ENCODE measurements at places on chromosomes 1 and 21.

DNA sequence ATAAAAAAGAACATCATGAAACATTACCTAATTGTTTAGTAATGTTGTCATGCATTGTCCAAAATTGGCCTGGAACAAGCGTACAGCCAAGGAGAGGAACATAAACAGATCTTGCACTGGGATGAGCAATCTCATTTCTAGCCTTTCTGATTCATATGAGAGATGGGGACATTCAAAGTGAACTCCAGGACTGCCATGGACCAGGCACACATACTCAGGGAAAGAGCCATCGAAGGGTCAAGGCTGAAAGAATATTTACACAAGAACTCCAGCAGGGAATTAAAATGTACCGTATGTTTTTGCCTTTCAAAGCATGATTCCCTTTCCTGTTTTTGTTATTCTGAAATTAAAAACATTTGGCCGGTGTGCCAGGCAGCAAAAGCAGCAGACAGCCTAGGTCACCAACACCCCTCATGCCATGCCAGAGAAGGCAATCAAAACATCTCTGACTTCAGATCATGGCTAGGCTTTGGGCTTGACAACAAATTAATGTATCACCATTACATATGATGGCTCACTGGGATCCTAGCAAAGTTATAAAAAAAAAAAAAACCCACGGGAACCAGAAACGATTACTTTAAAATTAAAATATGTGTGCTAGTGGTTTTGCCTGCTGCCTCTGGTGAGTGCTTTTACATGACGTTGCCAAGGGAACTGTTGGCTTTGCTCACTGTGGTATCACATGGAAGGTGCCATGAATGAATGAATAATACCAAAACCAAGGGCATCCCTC lies 159.8 kb downstream of the TGFBR3 start:
- DNase-seq, result peak; percentile 79

DNA sequence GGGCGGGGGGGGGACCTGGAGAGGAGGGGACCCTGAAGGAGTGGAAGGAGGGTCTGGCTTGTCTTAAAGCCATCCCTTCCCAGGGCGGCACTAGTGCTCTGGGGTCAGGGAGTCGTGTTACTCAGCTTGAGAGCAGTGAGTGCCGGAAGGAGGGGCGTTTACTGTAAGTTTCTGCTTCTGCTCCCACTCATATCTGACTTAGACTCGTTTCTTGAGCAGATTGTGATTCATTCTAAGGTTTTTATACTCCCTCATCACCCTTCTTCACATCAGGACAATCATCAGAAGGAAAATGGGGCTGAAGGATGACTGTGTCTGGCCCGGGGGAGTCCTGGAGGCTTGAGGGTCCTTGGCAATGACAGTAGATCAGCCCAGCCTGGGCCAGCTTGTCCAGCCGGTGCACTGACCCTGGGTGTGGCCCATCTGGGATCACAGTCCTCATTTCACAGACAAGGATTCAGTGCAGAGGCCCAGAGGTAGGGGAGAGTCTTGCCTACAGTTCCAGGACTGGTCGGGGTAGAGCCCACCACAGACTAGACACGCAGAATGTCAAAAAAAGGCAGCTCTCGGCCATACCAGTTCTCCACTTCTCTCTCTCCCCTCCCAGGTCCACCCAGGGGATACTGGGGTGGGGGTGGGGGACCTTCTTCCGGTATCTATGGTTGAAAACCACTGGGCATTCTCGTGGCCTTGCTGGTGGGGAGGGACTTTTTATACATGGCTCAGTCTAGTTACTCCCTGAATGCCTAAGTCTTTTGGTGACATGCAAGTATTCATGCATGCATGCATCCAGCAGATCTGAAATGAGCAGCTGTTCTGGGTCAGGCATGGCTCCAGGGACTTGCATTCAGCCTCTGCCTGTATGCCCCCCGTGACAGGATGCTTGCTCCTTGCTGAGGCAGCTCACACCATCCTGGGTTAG lies 5.1 kb downstream of the TNFRSF8 start:
- DNase-seq, result peak; percentile 24

DNA sequence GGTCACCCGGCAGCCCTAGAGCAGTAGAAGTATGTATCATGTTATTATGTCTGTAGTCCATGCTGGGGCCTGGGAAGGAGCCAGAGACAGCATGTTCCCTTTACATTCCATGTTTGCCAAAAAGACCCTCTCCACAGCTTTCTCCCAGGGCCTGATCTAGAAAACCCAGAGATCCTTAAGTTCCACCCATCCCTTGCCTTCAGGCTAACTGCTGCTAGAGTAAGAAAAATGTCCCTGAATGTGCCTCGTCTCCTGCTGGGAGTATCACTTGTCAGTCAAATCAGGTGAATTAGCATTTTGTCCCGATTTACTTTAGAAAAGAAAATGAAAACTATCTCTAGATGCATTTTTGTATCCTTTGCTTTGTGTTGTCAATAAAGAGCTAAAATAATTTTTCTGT lies 13.3 kb upstream of the MRPS14 start:
- no peak for DNase-seq

- no peak for DNase-seq
Measured at GRCh38 chr1:207922554-207922953, 11.6 kb upstream of the CD34 start.

- DNase-seq, result no peak
Measured at GRCh38 chr1:199292896-199293295, 654.1 kb downstream of the PTPRC start.

DNA sequence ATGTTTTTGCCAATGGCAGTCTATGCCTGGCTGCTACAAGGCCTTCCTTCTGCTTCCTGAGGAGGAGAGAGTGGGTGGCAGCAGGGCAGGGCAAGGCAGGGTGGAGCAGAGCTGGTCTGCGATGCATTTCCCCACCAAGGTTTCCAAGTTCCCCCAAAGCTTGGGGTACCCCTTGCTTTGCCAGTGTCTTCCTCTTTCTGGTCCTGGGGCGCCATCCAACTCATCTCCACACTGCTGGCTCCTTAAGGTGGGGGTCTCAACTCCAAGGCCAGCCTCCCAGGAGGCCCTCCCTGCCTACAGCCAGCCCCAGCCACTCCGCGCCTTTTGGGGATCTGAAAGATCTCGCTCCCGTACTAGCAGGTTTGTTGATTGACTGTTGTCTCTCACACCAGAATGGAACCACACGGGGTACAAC lies 3.9 kb upstream of the SKI start:
- DNase-seq, result no peak

GRCh38 chr1:212162635-212163034 lies 122.6 kb upstream of the PPP2R5A start:
- DNase-seq, result peak; percentile 57

- no peak for DNase-seq
Measured at GRCh38 chr1:201307231-201307630, 23.9 kb downstream of the PKP1 start.

GRCh38 chr1:36463463-36463802 lies 751 bp downstream of the MRPS15 start:
- DNase-seq, result no peak

- DNase-seq, result peak; percentile 61
Measured at GRCh38 chr1:234907940-234908405, 220.7 kb downstream of the TOMM20 start.

- no peak for DNase-seq
Measured at GRCh38 chr1:186806477-186806876, 22.3 kb upstream of the PLA2G4A start.

DNA sequence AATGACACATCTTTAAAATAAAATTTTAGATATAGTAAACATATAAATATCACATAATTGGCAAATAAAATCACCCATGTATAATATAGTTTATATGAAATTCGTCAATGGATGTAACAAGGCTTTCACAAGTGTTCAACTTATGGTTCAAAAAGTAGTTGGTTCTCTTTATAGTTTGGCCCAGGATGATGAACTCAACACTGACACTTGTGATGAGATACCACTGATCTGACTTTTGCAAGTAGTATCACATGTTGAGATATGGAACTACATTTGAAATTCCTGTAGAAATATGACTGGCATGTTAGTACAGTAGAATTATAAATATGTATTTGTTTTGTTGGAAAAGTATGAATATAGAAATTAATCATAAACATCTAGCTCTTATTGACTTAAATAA lies 1.8 kb downstream of the TNNI3K start:
- no peak for DNase-seq

DNA sequence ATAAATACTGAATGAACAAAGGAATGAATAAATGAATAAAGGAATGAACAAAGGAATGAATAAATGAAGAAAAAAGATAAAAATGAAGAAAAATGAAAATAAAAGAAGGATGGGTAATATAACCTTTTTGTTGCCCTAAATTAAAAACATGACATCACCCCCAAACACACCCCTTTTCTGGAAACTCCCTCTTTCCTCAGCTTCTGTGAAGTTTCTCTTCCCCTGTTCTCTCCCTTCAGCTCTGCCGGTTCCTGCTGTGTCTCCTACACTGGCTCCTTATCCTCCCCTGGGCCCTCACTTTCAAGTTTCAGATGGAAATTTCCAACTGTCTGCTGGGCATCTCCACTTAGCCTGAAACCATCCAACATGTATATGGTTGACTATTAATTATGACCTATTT lies 37.9 kb downstream of the RAB3B start:
- no peak for DNase-seq

- DNase-seq, result no peak
Measured at GRCh38 chr1:204468206-204468605, 26.4 kb downstream of the PIK3C2B start.

GRCh38 chr1:180173952-180174351 lies 19.3 kb downstream of the QSOX1 start:
- DNase-seq, result no peak

GRCh38 chr21:25717491-25718147 lies 17.1 kb downstream of the ATP5PF start:
- DNase-seq, result no peak

- DNase-seq, result no peak
Measured at GRCh38 chr1:116458695-116459094, 85.7 kb downstream of the ATP1A1 start.

- DNase-seq, result no peak
Measured at GRCh38 chr21:27498025-27498424, 531.1 kb upstream of the ADAMTS5 start.

GRCh38 chr1:111104981-111105380 lies 34.9 kb downstream of the DRAM2 start:
- DNase-seq, result no peak

DNA sequence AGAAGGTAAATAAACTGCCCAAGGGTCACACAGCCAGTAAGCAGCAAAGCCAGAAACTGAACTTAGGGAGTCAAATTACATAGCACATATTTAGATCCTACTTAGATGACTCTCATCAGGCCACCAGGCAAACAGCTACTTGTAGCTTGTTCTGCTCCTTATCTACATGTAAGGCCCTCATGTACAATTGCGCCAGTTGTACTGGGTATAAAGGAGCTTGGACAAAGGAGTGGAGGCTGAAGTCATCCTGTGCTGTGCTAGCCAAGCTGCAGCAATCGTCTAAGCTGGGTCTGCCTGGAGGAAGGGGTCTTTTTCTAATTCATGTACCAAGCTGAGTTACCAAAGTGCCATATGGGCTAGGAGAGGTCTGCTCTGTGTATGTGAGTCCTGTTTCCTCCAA lies 12.8 kb downstream of the ETNK2 start:
- DNase-seq, result no peak

GRCh38 chr1:27521861-27522431 lies 32.0 kb upstream of the WASF2 start:
- no peak for DNase-seq

DNA sequence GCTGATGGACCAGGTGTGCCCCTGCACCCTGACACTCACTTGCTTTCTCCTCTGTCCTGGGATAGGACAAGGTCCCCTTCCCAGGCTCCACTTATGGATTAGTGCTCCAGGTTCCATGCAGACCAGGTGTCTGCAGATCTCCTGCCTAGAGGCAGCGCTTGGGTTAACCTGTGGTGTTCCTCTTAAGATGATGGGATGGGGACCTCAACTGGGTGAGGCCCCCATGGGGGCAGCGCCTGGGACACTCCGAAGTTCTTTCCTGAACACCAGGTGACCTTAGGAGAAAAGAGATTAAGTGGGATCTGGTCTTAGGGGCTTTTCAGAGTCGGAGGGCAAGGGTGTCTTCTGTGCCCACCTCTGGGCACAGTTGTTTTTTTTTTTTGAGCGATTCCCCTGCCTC lies 21.2 kb downstream of the TNNT2 start:
- no peak for DNase-seq

- DNase-seq, result no peak
Measured at GRCh38 chr1:100868364-100868995, 26.2 kb downstream of the EXTL2 start.

DNA sequence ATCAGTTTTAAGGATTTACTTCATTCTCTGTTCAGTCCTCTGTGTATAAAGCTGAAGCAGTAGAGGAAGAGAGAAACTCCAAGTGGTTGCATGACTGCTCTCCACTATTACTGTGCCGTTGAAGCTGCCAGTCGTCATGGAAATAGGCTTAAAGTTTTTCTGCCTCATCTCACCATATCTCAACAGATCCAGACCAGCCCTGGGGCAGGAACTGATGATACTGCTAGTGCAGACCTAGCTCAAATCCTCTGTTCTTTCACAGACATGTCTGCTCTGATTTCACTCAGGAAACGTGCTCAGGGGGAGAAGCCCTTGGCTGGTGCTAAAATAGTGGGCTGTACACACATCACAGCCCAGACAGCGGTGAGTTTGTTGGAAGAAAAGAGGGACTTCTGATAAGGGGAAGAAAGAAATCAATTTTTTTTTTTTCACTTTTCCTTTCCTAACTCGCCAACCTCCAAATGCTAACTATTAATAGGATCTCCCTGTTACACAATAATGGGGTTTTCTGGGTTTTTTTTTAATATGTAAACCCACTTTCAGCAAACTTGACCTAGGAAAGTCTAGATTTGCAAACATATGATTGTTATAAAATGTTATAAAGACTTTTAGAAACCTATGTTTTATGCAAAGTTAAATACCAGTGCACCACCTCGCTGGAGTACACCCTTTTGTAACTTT lies 22.2 kb upstream of the STRIP1 start:
- no peak for DNase-seq

- no peak for DNase-seq
Measured at GRCh38 chr1:155607708-155608107, 2.3 kb upstream of the MSTO1 start.

DNA sequence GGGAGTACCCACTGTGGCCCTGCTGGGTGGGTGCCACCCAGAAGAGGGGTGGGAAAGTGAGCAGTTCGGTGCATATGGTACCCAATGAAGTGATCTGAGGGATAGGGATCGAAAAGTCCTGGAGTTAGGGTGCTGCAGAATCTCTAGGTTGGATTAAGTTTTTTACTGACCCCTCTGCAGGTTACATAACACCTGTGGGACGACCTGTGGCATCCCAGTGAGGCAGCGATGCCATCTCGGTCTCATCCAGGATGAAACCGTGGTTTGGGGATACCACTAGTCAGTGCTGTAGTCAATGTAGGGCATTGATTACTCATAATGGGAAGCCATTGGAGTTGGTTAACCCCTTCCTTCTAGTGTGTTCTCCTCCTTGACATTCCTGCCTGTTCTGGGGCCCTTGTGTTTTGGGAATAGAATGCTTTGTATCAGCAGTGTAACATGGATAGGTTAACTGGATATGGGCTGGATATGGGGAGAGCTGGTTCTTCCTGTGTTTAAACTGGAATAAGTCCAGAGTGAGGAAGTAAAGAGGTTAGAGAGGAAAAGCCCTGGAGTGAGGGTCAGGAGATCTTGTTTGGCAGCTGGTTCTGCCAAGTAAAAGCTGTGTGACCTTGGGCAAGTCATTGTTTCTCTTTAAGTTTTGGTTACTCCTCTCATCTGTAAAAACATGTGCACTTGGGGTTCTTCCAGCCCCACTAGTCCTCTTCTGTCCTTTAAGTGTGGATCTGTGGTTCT lies 42.8 kb upstream of the ATF3 start:
- no peak for DNase-seq

Data from AG04450 (cell line).